ENCODE measurements at places on chromosomes 6 and 20. TPM values are rescaled to one million over a fixed set of nuclear protein-coding genes. Genes with fewer than 3 reads are reported as not detected.

The MUCL3 gene
- not detected for total RNA-seq

The SLC17A9 gene
- 78.7 TPM for total RNA-seq

The TMX4 gene
- total RNA-seq = 21.2 TPM

The ZNF165 gene
- total RNA-seq = 3.5 TPM

The GSTA3 gene
- total RNA-seq = not detected

The ABHD16B gene
- not detected for total RNA-seq

The BNIP5 gene
- not detected for total RNA-seq

The NKX2-4 gene
- not detected for total RNA-seq

The COL9A1 gene
- total RNA-seq = not detected

The KIF16B gene
- 4.2 TPM for total RNA-seq

The KCNK16 gene
- total RNA-seq = not detected

The YTHDF1 gene
- total RNA-seq = 31.0 TPM

The DEFB124 gene
- total RNA-seq = not detected

The THBD gene
- total RNA-seq = not detected

Data from activated CD8-positive, alpha-beta T cell treated with anti-CD3 and anti-CD28 coated beads for 36 hours (primary cell).